ENCODE measurements at places on chromosomes 1 and 21. TPM values are rescaled to one million over a fixed set of nuclear protein-coding genes. Genes with fewer than 3 reads are reported as not detected.

KLF17 gene
- not detected for total RNA-seq

ATP8B2 gene
- 41.6 TPM for total RNA-seq

IGSF21 gene
- 1.7 TPM for total RNA-seq

DNA sequence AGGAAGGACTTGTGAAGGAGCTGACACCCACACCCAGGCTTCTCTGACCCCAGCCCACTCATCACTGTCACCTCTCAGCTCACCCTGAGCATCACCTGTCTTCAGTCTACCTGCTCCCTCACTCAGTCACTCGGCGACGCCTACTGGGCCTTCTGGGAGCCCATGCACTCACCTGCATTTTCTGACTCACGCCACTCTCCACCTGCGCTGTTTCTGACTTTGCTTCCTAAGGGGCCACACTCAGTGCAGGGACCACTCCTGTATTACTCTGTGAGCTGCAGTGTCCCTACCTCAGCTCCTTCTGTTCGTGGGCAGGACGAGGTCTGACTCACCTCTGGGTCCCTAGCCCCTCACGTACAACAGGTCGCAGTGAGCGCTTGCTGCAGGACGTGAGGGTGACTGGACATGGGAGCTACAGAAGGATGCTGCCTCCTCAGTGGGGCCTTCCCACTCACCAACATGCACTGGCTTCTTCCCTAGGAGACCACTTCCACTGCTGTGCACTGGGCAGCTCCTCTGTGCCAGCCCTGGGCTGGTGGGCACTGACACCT is 102.3 kb downstream of the GLIS1 start:
- no peak for DNase-seq

DNA sequence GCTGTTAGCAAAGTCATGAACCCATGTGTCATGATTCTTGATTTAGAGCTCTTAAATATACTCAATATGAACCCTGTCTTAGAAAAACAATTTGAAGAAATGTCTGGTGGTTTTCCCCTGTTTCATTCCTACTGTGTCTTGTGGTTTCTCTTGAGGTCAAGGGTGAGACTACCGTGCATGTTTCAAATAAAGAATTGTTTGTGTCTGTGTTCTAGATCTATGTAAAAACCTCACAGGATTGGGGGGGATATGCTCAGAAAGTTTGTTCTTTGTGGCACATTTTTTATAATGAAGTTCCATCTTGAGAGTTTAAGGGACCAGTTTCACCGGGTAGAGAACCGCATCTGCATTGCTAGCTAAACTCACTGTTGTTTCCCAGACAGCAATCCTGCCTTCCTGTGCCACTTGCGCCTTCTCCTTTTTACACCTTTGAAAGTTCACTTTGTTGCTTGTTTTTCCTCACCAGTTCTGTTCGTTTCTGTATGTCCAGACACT is 30.9 kb upstream of the CACYBP start:
- no peak for DNase-seq

GRCh38 chr1:27787895-27788294 is 14.9 kb downstream of the STX12 start:
- no peak for DNase-seq
